ENCODE measurements at places on chromosomes 12 and 14. TPM values are rescaled to one million over a fixed set of nuclear protein-coding genes. Genes with fewer than 3 reads are reported as not detected.
A peak's percentile ranks its signal among the peaks of the same experiment; 100 is the strongest.

- DNase-seq: no peak
Measured at GRCh38 chr12:62458626-62459025, 8.0 kb upstream of the MON2 start.

DNA sequence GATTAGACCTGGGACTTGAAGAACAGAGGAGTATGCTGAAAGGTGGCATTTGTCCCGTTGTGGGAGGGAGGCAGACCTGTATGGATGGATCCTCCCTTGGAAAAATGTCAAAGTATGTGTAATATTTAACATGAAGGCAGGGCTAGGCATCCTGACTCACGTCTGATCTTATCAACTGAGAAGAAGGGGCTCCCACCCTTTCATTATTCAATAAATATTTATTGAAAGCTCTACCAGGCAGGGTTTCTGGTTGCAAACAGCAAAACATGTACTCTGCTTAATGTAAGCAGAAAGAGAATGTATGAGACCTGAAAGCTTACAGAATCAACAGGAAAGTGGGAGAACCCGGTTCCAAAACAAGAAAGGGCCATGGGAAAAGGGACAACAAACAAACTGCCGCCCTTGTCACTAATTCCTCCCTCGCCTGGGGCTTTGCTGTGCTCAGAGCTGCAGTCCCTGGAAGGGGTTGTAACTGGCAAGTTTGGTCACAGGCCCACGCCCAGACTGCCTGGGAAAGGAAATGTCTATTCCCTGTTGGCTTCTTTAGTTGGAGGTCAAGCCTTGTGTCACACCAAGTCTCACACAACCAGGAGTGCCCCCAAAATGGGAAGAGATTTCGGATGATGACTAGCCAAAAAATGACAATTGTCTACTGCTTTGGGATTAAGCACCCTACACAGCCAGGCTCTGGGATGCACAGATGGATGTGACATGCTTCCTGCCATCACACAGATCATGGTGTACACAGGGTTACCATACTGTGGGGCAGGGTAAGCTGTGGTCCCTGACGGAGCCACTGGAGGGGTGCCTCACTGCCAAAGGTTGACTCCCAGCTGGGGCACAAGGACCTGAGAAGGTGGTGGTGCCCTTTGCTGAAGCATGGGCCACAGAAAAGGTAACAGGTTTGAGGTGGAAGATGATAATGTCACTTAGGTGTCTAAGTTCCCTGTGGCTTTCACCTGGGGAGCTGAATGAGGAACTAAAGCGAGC lies 36.8 kb downstream of the RAB35 start:
- no peak for DNase-seq

DNA sequence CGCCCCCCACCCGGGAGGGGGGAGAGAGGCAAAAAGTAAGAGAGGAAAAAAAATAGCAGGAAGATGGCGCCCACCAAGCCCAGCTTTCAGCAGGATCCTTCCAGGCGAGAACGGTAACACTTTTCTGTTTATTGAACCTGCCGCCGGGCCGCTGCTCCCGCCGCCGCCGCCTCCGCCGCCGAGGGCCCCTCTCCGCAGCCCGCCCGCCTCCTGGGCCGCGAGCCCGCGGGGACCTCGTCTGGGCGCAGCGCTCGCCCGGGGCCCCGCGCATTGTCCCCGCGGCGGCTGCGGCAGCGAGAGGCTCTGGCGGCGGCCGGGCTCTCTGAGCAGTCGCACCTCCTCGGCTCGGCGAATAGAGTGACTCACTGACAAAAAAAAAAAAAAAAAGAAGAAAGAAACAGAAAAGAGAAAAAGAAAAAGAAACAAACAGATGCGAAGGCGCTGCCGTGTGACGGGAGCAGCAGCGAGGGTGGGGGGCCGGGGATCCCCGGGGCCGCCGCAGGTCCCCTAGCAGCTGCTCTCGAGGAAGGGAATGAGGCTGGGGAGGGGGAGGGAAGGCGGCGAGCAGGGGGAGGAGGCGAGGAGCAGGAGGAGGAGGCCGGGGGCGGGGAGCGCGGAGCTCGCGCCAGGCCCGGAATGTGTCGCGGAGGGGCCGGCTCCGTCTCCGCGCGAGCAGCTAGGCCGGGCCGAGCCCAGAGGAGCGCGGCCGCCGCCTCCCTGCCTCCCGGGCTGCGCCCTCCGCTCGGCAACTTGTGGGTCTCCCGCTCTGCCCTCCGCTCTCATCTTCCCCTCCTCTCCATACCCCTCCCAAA lies 781 bp downstream of the NPAS3 start:
- DNase-seq: peak; percentile 78

DNA sequence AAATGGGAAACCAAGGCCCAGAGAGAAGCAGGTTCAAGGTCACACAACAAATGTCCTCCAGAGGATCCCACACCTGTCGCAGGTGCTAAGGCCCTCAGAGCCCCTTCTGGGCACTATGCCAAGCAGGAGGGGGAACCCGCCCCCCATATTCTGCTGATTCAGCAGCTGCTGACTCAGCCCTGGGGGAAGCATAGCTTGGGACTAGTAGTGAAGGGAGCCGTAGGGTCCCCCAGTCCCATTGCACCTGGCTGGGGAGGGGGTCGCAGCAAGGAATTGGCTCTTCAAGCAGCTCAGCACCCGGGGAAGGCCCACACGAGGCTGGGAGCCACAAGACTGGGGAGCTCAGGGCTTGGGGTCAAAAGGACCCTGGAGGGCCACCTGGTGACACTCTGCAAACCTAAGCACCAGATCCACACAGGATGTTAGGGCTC lies 1.0 kb downstream of the RASAL1 start:
- DNase-seq: no peak

DNA sequence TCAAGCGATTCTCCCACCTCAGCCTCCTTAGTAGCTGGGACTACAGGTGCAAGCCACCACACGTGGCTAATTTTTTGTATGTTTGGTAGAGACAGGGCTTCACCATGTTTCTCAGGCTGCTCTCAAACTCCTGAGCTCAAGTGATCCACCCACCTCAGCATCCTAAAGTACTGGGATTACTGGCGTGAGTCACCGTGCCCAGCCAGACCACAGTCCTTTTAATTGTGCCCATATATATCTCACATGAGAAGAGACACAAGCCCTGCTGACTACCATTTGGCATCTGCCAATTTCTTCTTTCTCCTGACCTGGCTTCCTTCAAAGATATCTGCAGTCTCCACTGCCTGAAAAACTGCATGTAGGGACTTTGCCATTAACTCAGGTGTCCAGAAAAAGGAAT lies 142.5 kb downstream of the DPY19L2 start:
- DNase-seq: no peak

DNA sequence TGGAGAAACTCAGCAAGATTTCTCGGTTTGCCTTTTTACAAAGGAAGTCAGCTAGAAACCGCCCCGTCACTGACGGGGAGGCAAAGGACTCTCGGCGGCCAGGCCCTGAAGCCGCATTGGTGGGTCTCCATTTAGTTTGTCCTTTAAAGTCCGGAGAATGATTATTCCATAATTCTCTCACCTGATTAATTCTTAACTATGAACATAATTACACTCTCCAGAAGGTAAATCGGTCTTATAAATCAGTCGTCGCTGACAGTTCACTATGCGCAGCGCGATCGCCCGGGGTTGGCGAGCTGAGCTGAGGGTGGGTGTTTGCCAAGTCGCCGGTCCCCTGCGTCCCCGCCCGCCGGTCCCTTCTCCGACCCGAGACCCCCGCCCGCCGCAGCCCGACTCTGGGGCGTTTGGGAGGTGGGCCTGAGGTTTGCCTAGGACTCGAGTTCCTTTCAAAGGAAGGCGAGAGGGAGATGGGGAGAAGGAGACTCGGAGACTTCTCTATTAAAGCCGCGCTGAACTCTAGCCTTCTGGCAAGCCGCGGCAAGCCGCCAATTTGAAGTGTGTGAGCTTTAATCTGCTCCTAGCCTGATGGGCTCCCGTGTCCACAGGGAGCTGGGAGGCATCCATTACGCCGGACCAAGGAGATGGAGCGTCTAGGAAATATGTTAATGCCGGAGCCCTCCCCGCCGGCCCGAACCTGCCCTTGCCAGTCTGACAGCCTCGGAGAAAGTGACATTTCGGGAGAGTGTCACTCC lies 392.9 kb downstream of the NOVA1 start:
- peak; percentile 57 for DNase-seq

DNA sequence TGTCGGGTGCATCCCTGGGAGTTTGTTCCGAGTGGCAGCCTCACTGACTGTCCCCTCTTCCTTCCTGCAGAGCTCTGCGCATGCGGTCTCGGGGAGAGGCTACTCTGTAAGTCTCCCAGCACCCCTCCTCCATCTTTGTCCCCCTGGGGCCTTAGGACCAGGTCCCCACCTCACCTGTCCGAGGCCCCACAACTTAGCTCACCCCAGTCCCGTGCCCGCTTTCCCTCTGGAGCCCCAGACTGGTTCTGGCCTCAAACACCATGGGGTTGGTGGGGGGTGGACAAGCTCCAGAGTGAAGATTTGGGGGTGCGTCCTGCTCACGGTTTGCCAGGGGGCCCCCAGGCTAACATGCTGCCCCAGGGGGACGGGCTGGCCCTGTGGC lies 37.9 kb downstream of the FBRSL1 start:
- DNase-seq: no peak

DNA sequence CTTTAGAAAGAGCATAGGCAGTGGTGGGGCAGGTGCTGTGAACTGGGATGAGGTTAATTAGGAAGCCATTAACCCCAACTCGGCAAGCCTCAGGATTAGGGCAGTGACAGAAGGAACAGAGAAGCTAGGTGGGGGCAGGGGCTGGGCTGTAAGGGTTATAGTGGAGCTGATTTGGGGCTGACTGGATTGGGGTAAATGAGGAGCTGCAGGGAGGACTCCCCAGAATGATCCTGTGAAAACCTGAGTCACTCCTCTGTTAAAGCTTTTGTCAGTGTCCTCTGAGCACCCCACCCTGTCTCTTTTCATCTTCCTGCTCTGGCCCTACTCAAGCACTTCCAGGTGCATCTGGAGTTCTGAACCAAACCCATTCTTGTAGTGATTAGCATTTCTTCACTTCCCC lies 4.4 kb downstream of the KLC1 start:
- DNase-seq: no peak

GRCh38 chr12:21797539-21797938 lies 23.0 kb upstream of the KCNJ8 start:
- no peak for DNase-seq

GRCh38 chr12:19138551-19138950 lies 9.0 kb downstream of the PLEKHA5 start:
- DNase-seq: no peak

- no peak for DNase-seq
Measured at GRCh38 chr12:24952389-24952788, 3.5 kb upstream of the BCAT1 start.

DNA sequence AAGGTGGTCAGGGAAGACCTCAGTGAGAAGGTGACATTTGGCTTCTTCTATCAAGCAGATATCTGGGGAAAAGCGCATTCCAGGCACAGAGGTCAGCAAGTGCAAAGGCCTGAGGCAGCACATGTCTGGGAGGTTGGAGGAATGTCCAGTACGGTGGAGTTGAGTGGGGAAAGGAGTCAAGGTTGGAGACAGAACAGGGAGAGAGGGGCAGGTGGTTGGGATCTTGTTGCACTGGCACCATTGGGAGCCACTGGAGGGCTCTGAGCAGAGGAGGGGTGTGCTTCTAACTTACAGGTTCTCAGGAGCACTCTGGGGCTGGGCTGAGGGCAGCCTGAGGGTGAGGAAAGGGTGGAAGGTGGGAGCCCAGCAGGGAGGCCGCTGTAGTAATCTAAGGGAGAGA lies 52.1 kb downstream of the EID3 start:
- no peak for DNase-seq

DNA sequence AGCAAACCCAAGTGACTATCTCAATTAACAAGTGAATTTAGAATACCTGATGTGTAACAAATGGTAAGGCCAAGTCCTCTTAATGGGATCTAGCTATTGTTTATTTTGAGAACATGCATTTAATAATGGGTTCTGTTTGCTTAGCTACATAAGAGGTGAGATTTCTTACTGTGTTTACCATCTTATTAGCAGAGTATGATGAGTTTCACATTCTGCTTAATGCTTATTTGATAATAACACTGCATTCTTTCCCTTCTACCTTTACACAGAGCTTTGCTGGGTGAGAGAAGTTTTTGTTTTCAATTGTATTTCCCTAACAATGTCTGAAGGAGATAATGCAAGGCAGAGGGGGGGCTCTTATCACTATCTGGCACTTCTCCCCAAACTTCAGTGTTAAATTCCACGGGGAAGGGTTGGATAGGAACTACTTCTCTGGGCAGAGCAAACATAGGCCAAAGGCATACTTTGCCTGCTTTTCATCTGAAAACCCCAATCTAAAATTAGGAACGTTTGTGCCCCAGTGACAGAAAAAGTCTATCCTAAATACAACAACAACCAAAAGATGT lies 129.0 kb upstream of the ATXN7L3B start:
- no peak for DNase-seq

DNA sequence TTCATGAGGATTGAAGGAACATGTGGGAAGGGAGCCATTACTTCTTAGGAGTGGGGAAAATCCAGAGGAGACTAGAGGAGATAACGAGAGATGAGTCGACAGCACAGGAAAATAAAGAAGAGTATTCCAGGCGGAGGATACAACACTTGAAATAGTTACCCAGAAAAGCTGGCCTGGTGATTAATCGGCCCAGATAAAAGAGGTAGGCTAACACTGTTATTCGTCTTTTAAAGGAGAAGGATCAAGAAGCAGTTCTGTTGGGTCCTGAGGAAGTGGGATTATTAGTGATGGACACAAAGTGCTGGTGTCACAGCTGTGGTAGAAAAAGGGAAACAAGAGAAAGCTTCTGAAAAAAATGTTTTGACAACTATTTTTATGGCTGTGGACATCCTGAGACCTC lies 425.3 kb downstream of the ZFP36L1 start:
- DNase-seq: no peak

DNA sequence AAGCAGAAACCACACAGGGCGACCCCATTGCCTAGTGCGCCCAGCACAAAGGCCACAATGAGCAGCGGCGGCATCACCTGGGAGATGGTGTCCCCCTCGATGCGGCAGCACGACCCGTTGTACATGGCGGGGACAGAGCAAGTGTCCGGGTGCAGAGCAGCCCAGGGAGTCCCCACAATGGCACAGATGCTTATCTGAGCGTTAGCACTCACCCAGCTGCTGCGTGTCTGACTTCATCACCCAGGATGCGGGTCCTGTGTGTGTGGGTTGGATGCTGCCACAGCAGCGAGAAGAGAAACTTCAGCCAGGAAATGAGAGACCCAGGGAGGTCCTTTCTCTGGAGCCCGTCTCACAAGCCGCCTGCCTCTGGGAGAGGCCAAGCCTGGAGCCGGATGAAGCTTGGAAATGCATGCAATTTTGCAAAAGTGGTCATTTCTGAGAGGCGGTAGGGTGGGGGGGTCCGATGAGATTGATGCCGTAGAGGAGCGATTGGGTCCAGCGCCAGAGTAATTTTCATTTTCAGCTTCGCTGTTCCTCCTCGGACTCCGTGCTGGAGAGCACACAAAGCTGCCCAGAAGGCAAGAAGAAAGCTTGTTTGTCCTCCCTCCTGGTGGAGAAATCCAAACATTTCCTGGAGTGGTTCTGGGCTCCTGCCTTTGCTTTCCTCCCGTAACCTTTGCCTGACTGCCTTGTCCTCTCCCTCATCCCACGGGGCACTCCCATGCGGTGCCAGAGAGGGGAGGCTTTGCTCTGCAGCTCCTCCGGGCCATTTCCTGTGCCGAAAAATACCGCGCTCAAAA lies at the start of gene HCAR1:
Gene HCAR1 (minus strand): TSS at position 630 of the 800 bp plus-strand sequence. CDS start 505 bp downstream, at position 125.
- peak; percentile 25 for DNase-seq

GRCh38 chr14:57487771-57488170 lies 5.9 kb downstream of the CCDC198 start:
- no peak for DNase-seq

Gene RPS6KL1
- polyA plus RNA-seq: 2.3 TPM

Gene CLEC9A
- polyA plus RNA-seq: 0.52 TPM

Gene DAO
- not detected for polyA plus RNA-seq

Gene TRHDE
- 0.47 TPM for polyA plus RNA-seq

Gene HECTD4
- polyA plus RNA-seq: 4.5 TPM

Gene LTBP2
- 18.2 TPM for polyA plus RNA-seq

Gene C12orf54
- polyA plus RNA-seq: 0.22 TPM

Gene TAC3
- not detected for polyA plus RNA-seq

Gene RNASE7
- 0.13 TPM for polyA plus RNA-seq
